Activated CD4-positive, alpha-beta T cell treated with anti-CD3 and anti-CD28 coated beads, Interleukin-2, Interleukin-4, amounts not matched to agents 100 ng/mL and 50 ng/mL, durations not matched to agents 16 hours and 8 hours (primary cell): ENCODE measurements at places on chromosomes 5 and 9.

GRCh38 chr5:76333571-76333970 is 69.5 kb upstream of the IQGAP2 start:
- DNase-seq, result no peak

DNA sequence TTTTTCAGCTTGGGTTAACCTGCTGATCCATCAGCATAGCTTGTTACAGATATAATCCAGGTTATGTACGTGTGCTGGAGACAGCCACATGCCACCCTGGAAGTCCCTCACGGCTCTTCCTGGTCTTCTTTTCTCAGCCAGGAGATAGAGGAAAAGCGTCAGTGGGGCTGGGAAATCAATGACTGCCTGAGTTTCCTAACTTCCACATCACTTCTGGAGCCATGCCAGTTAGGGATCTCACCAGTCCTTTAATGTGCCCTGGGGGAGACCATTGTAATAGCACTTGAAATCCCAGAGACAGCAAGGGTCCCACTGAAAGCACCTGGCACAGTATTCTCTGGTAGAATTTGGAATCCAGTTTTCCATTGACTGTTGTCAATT is 29.2 kb downstream of the ANXA2R start:
- DNase-seq, result no peak

DNA sequence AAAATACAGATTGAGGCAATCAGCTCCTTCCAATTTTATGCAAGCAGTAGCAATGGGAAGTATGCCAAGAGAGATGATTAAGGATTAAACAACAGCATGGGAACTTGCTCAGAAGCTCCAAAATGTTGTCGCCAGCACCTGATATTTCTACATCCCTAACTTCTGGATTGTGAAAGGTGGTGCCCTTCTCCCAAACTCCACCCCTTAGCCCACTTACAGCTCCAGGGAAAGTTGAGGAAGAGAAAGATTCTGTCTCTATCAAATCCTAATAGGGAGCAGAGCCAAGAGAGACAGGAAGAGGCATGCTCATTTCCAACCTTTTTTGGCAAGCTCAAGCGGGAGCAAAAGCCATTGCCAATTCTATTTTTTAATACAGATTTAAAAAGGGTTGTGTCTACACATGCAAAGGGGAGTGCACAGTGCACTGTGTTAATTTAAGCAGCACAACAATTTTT is 92.4 kb upstream of the NR3C1 start:
- no peak for DNase-seq

- no peak for DNase-seq
Observed at GRCh38 chr9:113529336-113530009, 65.9 kb downstream of the RGS3 start.

- no peak for DNase-seq
Observed at GRCh38 chr9:137463931-137464290, 4.8 kb upstream of the NSMF start.

DNA sequence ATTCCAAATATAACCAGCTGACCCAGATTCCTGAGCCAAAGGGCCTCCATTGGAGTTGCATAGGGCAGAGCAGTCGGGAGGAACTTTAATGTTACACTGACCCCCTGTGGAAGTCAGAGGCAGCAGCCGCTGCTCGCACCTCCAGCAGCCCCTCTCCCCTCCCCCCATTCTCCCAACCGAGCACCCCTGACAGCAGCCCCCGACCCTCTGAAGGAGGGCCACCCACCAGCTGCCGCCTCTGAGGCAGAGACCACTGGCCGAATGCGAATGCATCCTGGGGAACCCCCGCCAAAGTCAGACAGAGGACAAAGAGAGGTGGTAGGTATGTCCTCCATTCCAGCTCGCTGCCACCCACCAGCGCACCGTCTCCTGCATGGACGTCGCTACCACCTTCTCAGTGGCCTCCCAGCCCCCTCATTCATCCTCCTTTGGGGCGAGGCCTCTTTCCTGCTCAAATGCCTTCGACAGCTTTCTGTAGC is 231.0 kb downstream of the CDK5RAP2 start:
- DNase-seq, result peak; percentile 29

DNA sequence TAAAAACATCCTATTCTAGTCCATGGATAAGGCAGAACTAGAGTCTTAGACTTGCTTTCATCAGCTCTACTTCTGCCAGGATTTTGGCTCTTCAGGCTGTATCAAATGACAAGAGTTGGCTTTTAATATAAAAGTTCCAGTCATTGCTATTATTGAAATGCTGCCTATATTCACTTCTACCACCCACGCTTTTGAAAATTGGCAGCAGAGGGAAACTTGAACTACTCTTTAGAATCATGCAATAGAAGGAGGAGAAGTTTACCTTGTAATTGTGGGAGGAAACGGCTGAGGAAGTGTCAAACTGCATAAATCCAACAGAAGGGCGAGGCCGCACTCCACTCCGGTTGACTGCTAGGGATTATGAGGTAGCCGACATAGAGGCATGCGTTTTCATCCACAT is 122.6 kb upstream of the BASP1 start:
- DNase-seq, result no peak

DNA sequence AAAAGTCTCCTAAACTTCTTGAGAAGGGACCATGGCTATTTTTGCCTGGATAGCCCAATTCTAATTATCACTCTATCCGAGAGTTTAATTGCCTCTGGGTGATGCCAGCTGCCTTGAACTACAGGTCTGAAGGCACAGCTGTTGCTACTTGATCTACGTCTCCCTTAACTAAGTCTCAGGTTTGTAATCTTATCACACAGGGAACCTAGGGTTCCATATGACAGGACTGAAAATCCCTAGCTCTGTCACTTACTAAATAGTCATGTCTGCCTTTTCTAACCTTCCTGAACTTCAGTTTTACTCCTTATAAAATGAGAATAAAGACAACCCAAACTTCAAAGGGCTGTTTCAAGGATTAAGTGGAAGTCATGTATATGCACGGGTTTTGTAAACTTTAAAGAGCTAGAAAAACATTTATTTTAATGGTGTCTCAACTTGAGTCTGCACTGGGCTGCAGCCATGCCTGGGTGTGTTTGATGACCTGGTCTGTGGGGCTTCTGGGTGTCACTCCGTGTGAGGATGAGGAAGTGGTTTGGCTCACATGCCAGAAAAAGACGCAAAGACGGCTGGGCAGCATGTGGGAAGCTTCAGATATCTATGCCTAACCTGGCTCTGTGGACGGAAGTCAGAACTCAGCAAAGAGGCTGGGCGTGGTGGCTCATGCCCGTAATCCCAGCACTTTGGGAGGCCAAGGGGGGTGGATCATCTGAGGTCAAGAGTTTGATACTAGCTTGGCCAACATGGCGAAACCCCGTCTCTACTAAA is 129.3 kb upstream of the SLC44A1 start:
- peak; percentile 1 for DNase-seq

DNA sequence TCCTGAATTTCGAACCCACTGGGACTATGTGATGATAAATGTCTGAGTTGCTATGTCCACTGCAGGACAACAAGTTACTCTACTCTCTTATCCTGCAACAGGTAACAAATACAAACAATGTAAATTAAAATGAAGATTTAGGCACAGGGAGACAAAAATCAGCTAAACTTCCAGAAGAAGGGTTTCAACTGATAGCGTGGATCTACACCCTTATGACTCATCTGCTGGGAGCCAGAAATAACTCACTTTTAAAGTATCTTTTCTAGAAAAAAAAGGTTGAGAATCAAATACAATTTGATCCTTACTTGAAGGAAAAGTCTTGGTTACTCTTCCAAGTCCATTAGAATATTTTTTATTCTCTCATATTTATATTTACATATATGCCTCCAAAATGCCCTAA is 21.4 kb downstream of the PJA2 start:
- no peak for DNase-seq

- DNase-seq, result no peak
Observed at GRCh38 chr9:110126986-110127864, 80.7 kb downstream of the C9orf152 start.
